ENCODE measurements at places on chromosomes 4 and X.

- no peak for DNase-seq
Observed at GRCh38 chr4:183035726-183036415, 63.2 kb upstream of the WWC2 start.

GRCh38 chr4:84583876-84584380, 1.0 kb downstream of the CDS1 start:
- DNase-seq: no peak

DNA sequence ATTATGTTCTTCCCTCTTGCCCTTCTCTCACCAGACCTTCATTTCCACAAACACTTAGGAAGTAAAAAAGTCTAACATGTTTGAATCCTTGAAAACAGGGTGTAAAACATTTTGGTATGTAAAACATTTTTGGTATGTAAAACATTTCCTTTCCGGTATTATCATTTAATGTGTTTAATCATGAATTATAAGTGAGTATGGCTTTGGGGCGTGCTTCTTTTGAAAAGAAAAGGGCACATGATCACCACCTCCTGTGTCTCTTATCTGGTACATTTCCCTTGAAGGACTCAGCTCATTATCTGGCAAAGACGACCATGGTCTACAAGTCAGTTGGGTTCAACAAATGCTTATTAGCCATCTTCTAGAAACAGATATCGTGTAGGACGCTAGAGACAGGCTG, 283.6 kb downstream of the FRMPD4 start:
- DNase-seq: no peak

DNA sequence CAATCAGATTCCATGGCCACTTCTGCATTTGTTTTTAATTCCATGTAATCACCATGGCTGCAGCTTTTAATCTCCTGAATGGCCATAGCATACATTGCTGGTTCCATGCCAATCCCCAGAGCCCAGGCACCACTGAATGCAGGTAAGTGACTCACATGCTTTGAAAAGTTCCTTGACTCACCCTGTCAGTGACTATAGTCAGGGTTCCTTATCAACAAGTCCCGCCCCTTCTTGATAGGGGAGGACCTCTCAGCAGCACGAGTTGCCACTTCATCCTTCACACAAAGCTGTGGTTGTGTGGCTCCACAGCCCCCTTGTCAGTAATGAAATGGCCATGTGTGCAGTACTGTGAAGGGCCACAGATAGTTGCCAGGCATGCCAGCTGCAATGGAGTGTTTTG, 516.6 kb downstream of the PPARGC1A start:
- DNase-seq: no peak

DNA sequence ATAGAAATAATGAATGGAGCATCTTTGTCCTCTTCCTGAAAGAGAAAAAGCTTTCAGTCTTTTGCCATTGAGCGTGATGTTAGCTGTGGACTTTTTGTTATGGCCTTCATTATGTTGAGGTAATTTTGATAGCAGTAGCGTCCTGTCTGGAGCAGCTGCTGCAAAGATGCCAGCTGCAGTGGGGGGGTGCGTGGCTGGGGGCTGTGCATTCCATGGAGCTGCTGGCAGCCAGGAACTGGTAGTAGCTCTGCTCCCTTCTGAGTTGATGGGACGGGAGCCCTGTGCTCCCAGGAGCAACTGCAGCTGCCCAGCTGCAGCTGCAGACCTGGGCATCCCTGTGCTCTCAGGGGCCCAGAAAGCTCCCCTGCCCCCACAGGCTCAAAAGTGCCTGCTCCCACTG, 50.4 kb downstream of the CCDC160 start:
- DNase-seq: no peak

DNA sequence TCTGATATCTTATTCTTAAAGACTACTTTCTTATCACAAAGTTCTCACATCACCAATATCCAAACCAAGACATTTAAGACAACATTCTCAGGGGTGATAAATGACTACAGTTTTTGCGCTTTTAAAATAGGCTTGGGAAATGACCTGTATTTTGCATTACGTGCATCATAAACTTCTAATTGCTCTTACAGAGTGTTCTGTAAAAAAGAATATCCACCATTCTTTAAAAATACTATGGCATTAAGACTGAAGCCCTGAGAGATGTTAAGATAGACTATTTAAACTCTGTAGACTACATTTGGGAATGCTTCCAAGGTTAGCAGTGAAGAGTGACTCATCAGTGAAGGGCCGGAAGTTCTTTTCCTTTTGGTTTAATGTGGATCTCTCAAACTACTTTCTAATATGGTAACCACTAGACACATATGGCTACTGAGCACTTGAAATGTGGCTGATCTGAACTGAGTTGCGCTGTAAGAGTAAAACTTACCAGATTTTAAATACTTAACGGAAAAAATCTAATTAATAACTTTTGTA, 518.8 kb upstream of the FTHL17 start:
- DNase-seq: no peak

GRCh38 chr4:13601848-13602247, 25.7 kb downstream of the BOD1L1 start:
- no peak for DNase-seq

DNA sequence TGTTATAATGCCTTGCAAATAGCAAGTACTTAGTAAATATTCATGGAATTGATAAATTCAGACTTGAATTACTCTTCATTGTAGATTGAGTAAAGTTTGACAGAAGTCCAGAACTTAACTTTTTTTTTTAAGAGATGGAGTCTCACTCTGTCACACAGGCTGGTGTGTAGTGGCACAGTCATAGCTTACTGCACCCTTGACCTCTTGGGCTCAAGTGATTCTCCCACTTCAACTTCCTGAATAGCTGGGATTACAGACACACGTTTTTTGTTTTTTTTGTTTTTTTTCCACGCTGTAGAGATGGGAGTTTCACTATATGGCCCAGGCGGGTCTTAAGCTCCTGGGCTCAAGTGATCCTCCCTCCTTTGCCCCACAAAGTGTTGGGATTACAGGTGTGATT, 32.1 kb downstream of the UBE2K start:
- DNase-seq: no peak

DNA sequence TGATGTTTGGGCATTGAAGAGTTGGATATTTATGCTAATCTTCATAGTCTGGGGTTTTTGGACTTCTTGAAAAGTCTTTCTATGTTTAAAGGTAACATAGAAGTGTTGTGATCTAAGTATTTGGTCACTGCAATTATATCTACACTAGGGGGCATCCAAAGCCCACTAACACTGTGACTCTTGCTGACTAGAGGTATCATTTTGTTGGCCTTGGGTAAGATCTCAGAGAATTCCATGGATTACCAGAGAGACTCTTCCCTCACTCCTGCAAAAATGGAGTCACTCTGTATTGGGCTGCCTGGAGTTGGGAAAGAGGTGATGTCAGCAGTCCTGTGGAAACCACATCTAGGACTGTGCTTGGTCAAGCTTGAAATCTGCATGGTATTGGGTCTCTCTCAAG, 1077.6 kb downstream of the FAM133A start:
- no peak for DNase-seq

GRCh38 chr4:52014903-52015302, 5.3 kb downstream of the LRRC66 start:
- no peak for DNase-seq

GRCh38 chrX:128438082-128438481, 385.9 kb upstream of the ACTRT1 start:
- DNase-seq: no peak

GRCh38 chr4:83473966-83474365, 10.9 kb downstream of the ABRAXAS1 start:
- DNase-seq: no peak

GRCh38 chr4:173590697-173591096, 60.7 kb upstream of the HAND2 start:
- DNase-seq: no peak

GRCh38 chr4:84159762-84160161, 339.3 kb downstream of the NKX6-1 start:
- DNase-seq: no peak

- DNase-seq: no peak
Observed at GRCh38 chr4:150491132-150492049, 90.6 kb upstream of the MAB21L2 start.

DNA sequence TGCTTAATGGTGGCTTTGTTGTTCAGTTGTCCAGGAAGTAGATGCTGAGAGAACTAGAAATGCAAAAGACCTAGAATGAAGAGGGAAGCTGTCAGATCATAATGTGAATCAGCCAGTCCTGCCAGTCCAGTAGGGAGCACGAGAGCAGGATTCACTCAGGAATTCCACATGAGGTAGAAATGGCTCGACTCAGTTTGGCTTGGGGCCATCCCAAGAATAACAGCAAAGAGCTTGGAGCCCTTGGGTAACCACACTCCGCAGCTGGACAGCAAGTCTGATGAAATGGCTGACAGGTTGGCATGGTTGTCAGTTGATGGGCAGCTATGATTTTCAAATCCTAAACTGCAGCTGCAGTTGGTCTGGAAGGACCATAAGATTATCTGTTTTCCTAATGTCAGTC, 44.5 kb upstream of the WDR1 start:
- no peak for DNase-seq

GRCh38 chr4:128979934-128980333, 113.4 kb downstream of the SCLT1 start:
- no peak for DNase-seq

DNA sequence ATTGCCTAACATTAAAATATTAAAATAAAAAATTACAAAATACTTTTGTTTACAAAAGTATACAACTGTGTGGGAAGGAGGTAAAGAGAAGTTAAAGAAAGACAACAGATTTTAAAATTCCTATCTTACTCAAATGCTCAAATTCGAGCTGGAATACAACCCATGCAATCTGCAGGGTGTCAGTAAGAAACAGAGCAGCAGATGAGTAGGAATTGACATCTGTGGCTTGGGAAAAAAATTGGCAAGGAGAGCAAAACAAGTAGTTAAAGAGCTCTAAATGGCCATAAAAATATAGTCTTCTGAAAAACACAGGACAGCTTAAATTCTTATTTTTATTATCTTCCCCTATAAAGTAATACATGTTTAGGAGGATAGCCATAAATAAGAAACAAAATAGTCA, 1609.0 kb upstream of the AGA start:
- no peak for DNase-seq

DNA sequence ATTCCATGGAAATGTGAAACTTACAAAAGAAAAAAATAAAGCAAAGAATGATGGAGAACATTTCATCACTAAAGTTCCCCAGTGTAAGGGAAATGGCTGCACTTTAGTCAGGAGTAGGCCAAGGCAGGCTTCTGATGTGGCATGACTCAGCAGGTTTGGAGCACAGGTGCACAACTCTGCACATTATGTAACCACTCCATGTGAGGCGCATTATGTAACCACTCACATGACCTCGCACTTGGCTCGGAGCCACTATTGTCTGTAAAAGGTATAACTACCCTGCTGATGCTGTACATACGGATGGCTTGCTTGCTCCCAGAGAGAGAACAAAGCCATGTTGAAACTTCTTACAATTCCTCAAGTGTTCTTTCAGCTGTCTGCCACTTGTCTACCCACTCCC, 727.6 kb downstream of the TRAM1L1 start:
- no peak for DNase-seq

- peak; percentile 54 for DNase-seq
Observed at GRCh38 chr4:1330761-1331590, 16.0 kb upstream of the UVSSA start.

DNA sequence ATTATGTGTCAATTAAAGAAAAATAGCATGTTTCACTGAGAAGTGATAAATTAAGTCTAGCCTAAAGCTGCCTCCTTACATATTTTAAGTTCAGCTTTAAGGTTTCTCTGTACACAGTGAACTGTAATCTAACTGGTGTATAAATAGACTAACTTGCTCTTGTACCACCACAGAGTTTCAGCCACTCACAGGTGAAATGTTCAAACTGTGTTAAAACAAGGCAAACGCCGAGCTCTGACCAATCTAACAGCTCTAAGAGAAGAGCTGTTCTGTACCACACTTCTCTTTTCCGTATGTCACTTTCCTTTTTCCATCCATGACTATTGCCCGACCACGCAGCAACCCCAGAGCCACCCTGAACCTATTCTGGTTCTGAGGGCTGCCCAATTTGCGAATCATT, 64.5 kb downstream of the DCHS2 start:
- no peak for DNase-seq

- DNase-seq: peak; percentile 15
Observed at GRCh38 chrX:23952984-23953907, 45.4 kb downstream of the CXorf58 start.

DNA sequence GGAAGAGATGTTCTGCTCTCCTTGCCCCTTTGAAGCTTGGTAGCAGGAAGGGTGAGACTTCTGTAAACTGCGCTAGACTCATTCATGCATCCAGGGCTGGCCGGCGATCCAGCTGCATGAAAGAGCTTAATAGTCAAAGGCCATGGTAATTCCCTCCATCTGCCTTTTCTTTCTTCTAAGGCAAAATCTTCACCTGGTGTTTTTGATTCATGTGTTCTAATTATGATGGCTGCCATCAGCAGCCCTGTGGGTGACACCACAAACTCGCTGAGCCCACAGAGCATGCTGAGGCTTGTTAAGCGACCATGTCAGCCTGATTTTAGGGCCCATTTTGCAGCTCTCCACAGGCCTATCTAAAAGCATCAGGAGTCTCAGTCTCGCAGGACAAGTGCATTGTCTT, 450.1 kb upstream of the TENM3 start:
- no peak for DNase-seq

DNA sequence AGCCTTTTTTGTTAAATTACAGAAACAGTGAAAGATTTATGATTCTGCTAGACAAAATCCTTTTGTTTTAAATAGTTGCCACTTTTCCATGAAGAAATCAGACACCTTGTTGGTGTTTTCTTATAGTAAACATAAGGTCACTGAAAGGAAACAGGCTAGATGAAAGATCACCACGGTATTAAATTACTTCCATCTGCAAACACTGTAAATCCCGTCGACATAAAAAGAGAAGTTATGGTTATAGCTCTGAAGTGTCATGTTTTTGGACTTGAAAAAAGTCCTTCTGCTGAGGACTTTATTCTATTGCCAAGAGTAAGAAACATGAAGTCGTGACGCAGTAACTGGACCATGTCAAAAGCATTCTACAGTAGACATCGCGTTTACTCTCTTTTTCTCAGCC, 567.6 kb upstream of the SLIT2 start:
- no peak for DNase-seq

DNA sequence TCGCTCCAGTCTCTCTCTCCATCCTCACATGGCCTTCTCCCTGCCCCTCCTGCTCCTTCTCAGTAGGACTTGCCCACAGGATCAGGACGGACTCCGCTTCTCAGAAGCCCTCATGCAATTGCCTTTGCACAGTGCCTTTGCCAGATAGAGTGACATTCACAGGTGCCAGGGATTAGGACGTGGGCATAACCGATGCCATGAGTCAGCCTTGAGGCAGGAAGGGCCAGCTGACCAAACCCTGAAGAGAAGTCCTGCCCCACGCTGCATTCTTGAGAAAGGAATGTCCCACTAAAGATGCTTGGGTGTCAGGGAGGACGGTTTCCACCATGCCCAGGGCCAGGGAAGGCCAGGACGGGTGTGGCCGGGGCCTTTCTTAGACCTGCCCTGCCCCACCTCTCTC, 6.6 kb upstream of the GRPEL1 start:
- no peak for DNase-seq

DNA sequence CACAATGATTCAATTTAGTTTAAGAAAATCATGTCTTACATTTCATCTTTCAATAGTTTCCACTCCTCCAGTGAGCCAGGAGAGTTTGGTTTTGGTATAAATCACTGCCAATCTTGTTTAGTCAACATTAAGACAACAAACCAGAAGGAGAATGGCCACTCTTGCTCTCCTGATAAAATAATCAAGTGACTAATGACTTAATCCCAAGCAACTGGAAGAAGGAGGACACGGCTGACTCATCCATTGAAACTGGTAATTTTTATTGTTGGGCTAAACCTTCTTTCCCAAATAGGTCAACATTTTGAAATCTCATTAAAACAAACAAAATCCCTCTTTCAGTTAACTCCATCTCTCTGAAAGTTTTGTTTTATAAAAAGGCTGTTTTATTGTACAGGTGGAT, 230.2 kb downstream of the CLCN4 start:
- DNase-seq: no peak

All from activated gamma-delta T cell treated with anti-CD3 and anti-CD28 coated beads, Interleukin-2, amount 50 U/mL, for 16 hours (primary cell).